SJCRH30 (cell line): ENCODE measurements at places on chromosomes 7 and 10.
A peak's percentile ranks its signal among the peaks of the same experiment; 100 is the strongest.

- no peak for DNase-seq
These were observed 744.7 kb upstream of the GALNT17 start for GRCh38 chr7:70387217-70387616.

- DNase-seq = no peak
These were observed 15.8 kb downstream of the MACC1 start for GRCh38 chr7:20201380-20201779.

DNA sequence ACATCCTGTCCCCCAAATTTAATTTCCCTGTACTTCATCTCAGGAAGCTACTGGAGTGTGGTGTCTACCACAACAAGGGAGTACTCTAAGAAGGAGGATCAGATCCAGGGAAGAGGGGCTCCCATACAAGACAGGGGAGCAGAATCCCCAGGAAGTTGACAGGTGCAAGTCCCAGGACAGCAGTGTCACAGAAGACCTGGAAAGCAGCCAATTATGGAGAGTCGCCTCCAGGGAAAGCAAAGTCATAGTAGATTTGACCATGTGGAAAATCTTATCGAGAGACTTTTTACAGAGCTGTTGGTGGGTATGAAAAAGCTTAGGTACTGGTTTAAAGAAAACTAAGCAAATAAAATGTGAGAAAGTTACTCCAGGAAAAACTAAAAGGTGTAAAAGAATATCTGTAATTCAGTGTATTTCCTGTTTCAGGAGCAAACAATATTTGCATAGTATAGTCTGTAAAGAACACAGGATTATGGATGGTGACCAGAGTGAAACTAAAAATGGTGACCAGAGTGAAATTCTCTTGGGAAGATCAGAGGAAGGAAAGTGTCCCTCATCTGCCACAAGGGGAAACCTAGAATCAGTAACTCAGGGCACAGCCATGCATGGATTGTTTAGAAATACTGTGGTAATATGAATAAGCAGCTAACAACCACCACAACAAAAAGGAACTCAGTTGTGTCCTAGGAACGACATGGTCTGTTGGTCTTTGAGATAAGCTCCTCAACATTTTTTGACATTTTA lies 44.5 kb downstream of the LANCL2 start:
- peak; percentile 29 for DNase-seq

DNA sequence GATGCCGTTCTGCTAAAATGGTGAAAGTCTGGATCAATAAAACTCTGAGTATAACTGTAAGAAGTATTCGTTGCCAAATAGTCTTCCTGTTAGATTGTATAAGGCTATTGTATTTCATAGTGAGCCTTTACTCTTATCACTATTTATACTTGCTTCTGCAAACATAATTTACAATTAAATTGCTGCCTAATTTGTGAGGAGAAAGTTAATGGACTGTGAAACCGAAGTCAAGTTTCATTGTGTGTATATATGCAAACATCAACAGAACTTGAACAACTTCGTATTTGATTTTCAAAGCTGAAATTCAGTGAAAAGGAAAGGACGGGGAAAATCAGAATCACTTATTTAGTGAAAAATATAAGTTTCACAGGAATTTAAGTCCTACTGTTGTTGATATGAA lies 135.9 kb upstream of the CCDC6 start:
- DNase-seq = no peak

DNA sequence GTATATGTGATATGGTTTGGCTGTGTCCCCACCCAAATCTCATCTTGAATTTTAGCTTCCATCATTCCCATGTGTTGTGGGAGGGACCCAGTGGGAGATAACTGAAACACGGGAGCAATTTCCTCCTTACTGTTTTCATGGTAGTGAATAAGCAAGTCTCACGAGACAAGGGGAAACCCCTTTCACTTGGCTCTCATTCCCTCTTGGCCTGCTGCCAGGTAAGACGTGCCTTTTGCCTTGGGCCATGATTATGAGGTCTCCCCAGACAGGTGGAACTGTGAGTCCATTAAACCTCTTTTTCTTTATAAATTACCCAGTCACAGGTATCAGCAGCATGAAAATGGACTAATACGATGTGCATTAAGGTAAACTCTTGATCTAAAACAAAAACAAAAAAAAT lies 357.1 kb upstream of the AOAH start:
- peak; percentile 46 for DNase-seq

DNA sequence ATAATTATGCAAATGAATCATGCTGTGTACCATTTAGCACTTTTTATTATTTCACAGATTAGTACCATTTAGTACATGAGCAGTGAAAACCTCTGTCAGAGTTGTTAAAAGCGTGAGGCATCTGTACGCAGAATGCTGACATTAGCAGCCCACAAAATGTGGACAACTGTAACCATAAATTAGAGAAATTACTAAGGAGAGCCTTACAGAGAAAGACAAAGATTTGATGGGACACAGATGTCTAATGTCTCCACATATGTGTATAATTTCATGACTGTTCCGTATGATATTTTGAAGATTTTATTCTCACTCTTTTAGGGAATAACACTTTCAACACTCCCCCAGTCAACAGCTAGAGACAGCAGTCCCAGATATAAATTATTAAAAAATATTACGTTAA lies 414.0 kb upstream of the ANKRD30A start:
- no peak for DNase-seq

DNA sequence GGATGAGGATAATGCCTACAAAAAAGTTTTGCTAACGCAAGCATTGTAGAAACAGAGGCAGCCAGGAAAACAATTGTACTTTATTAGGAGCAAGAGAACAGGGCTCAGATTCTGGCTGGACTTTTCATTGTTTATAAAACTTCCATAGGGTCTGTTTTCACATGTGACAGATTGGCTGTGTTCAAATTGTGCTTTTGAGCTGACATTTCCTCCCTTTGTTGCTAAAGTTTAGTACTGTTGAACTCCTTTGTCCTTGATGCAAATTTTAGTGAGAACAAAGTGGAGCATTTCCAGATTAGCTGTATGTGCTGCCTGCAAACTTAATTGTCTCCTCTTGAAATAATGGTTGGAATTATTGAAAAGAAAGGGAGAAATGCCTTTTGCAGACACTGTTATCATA lies 221.0 kb upstream of the FZD1 start:
- no peak for DNase-seq

DNA sequence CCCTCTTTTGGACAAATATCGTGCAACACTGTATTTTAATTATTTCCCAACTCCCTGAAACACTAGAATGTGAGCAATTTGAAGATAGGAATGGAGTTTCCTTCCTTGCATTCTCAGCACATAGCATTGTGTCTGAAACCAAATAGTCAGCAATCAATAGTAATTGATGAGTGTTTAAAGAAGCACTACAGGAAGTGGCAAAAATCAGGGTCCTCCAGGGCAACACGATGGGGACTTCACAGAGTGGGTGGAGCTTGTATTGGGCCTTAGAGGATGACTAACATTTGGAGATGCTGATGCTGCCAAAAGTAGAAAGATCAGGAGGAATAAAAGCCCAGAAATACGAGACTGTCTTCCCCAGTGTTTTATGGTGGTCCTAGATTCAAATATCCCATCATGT lies 94.9 kb downstream of the NPSR1 start:
- no peak for DNase-seq

DNA sequence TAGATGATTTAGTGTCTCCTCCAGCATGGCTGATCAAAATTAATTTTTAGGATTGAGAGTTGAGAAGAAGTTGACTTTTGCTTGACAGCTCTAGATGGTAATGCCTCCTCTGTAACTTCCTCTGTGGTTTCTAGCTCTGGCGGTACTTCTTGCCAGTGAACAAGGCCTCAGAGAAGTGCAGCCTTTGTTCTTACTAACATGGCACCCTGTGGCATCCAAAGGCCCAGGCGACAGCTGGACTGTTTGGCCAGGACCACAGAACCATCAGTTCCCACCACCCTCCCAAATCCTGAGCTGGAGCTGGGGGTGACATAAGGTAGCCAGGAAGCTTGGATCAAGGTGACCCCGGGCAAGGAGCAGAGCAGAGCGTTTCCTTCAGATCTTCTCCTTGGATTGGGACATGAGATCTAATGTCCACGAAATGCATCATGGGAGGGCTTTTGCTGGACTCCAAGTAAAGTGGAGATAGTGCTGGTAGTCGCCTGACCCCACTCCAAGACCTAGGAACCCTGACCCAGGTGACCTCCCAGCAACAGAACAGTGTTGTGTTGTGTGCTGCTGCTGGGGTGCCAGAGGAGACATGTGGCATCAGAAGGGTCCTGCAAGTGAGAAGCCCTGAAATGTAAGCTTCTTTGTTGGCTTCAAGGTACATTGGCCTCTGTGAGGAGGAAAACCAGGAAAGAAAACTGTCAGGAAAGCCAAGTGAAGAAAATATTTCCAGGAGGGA lies 41.8 kb downstream of the APBB1IP start:
- no peak for DNase-seq

DNA sequence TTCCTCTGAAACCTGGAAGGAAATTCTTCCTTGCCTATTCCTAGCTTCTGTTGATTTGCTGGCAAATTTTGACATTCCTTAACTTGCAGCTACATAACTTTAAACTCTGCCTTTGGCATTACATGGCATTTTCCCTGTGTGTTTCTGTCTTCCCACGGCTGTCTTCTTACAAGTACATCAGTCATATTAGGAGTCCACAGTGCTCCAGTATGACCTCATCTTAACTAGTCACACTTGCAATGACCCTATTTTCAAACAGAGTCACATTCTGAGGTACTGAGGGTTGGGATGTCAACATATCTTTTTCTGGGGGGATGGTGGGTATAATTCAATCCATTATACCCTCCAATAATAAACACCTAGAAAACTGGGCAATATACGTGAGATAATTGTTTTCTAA lies 37.4 kb upstream of the EPHB6 start:
- DNase-seq = no peak

GRCh38 chr7:158774952-158775351 lies 54.4 kb downstream of the ESYT2 start:
- no peak for DNase-seq

- DNase-seq = no peak
These were observed 66.2 kb downstream of the RHOBTB1 start for GRCh38 chr10:60877777-60878120.

GRCh38 chr7:77823787-77824186 lies 25.2 kb downstream of the PHTF2 start:
- DNase-seq = no peak

DNA sequence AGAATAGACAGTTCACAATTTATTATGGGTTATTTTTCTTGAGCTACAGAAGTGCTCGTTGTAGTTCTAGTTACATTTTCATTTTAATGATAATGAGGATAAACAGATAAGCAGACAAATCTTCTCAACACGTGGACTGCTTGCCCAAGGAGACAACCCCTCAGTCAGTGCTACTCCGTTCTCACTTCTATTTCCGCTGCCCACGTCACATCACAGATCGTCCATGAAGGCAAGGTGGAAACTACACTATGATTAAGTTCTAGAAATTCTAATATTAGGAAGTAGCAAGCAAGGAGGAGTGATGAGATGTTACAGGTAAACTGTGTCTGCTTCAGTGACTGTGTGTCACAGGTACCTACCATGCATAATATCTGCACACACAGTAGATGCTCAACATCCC lies 210.5 kb downstream of the CHCHD3 start:
- DNase-seq = no peak

- no peak for DNase-seq
These were observed 292.0 kb downstream of the CCDC3 start for GRCh38 chr10:12709521-12709963.

GRCh38 chr7:2810682-2811415 lies 33.3 kb downstream of the GNA12 start:
- no peak for DNase-seq

GRCh38 chr7:155665957-155666287 lies 21.5 kb downstream of the RBM33 start:
- DNase-seq = no peak

DNA sequence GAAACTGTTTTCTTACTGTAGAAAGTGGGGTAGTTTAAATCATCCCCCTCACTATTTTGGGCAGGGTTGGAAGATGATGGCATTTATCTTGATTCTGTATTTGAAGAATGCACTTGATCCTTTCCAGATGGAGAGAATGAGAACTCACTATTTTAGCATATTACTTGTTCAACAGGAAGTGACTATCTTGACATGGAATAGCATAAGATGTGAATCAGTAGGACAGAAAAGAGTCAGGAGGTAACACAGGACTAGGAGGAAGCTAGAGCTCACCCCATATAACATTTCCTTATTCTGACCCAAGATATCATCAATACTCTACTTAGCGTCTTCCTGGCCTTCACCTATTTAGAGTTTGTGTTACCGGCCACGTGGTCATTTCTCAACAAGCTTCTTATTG lies 400.2 kb downstream of the PHTF2 start:
- DNase-seq = no peak

DNA sequence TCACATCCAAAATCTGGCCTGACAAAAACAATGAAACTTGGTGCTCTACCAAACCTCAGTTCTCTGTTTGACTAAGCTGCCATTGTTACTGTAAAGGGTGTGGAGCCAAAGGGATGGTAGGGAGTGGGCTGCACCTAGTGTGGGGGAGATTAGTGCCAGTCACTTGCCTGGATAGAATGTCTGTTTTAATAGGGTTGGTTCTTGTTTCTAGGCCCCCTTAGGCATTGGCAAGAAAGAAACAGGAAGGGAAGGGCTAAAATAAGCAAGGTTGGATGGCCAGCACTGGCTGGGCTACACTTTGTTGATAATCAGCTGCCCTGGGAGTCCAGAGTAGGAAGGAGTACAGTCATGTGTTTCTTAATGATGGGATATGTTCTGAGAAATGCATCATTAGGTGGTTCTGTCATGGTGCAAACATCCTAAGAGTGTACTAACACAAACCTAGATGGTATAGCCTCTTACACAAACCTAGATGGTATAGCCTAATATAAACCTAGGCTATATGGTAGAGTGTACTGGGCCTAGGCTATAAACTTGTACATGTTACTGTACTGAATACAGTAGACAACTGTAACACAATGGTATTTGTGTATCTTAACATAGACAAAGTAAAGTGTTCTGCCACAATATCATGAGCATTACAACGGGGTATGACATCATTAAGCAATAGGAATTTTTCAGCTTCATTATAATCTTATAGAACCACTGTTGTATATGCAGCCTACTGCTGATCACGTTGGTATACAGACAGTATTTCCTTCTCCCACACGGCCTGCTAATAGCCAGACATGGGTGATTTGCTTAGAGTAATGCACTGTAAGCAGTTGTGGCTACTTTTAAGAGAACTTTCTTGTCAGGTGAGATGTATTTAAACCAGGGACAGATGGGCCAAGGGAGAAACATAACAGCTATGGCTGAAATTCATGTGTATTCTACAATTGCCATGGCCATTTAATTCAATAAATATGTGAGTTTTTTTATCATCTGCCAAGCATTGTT lies 15.4 kb downstream of the BBIP1 start:
- no peak for DNase-seq

- peak; percentile 45 for DNase-seq
These were observed 55.9 kb upstream of the MXI1 start for GRCh38 chr10:110151467-110151866.
